ENCODE measurements at places on chromosomes 5 and 9.

GRCh38 chr9:71767163-71767775, 1.0 kb downstream of the CEMIP2 start:
- DNase-seq, result no peak

GRCh38 chr5:37846786-37847310, 7.0 kb upstream of the GDNF start:
- DNase-seq, result no peak

GRCh38 chr9:36144309-36145232, 8.0 kb downstream of the GLIPR2 start:
- no peak for DNase-seq

DNA sequence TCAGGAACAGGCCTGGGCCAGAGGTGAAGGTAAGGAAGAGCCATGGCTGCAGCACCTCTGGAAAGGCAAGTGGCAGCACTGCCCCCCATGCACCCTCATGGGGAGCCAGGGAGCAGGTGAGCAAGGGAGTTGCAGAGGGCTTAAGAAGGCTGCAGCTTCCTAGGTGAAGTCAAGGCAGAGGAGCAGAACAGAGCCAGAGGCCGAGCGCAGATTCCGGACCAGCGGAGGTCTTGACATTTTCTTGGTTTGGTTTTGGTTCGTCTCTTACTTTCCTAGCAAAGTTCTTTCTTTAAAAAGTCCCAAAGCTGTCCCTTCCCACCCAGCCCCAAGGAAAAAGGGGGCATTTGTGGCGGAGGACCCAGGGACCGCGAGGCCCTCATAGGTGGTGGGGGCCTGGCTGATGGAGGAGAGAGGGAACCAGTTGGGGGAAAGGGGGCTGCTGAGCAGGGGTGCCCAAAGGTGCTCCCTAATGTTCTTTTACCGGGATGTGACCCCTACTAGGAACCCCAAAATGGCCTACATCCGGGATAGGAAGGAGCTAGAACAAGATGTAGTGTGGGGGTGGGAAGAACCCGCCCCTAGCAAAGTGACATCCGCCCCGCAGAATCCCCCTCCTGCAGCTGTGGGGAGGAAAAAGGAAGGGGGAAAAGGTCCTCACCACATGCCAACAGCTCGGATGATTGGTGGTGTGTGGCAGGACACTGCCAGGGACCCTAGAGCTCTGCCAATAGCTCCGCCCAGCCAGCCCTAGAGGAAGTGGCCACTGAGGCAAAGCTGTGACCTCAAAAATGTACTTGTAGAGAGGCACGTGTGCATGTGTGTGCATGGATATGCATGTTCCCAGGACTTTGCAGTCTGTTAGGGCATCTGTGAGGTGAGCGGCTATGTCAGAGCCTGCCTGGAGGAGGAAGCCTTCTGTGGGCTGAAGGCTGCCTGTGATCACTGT, 914 bp upstream of the CD72 start:
- DNase-seq, result no peak

GRCh38 chr9:131590907-131591844, 45.9 kb downstream of the PRRT1B start:
- peak; percentile 56 for DNase-seq

DNA sequence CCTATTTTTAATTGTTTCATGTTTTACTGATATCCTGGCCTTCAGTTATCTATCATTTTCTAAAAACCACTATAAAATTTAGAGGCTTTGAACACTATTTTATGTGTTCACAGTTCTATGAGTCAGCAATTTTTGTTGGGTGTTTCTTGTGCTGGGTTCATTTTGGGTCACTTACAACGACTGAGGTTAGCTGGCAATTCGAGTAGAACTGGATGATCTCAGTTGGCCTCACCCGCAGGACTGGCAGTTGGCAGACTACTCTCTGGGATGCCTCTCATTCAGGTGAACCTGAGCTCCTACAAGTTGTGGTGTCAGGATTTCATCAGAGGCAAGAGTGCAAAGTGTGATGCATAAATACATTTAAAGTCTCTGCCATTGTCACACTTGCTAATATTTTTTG, 151.0 kb upstream of the PAPPA start:
- no peak for DNase-seq

DNA sequence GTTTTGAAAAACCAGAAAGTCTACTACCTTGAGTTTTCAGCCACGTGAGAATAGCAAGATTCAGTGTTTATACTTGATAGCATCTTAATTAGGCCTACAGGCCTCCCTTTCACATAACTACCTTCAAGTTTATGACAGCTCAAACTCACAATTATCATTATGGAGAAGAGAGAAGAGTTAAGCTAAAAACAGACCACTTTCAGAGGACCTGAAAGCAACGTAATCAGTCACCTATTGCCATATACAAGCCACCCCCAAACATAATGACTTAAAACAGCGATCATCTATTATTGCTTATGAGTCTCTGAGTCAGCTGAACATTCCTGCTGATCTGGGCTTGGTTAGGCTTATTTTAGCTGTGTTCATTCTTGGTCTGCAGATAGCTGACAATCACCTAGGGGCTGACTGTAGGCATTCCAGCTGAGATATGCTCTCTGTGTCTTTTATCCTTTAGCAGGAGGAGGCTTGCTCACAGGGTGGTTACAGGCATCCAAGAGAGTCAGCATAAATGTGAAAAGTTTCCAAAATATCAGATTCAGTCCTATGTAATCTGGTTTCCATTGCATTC, 130.9 kb downstream of the COX7C start:
- no peak for DNase-seq

GRCh38 chr9:72538921-72539702, 17.7 kb downstream of the TMC1 start:
- no peak for DNase-seq

Data from NCI-H1436 (cell line).